ENCODE measurements at places on chromosomes 5 and 9. TPM values are rescaled to one million over a fixed set of nuclear protein-coding genes. Genes with fewer than 3 reads are reported as not detected.

SLC44A1 gene
- 26.8 TPM for total RNA-seq

DNA sequence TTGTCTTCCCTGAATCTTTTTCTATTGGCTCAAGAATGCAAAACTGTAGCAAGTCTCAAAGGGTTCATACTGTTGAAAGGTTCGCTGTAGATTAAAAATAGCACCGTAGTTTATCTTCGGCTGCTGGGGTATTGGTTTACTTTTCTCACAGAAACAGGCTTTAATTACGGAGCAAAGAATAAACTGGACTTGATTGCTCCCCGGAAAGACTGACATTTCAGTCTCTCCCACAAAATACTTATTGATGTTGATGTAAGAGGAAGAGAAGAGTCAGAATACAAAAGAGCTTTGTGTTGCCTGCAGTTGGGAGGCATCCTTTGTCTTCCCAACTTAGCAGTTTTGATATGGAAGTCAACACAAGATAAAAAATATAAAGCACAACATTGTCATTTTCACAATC lies 183.9 kb upstream of the DMAC1 start:
- DNase-seq, result no peak

DNA sequence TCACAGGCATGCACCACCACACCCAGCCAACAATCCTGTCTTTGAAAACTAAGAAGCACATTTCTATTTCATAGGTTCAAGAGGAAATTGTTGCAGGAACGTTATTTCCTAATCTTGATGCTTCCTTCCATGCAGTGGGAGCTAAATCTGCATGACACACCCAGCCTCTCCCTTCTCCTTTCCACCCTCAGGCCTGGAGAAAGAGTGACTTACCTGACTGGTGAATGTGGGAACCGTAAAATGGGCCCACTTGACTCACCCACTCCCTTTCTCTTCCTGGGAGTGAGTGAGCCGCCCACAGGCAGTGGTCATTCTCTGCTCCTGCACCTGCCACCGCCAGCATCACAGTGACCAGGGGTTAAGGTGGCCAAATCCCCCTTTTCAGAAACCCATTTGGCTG lies 78.2 kb downstream of the C9orf50 start:
- peak; percentile 6 for DNase-seq

DNA sequence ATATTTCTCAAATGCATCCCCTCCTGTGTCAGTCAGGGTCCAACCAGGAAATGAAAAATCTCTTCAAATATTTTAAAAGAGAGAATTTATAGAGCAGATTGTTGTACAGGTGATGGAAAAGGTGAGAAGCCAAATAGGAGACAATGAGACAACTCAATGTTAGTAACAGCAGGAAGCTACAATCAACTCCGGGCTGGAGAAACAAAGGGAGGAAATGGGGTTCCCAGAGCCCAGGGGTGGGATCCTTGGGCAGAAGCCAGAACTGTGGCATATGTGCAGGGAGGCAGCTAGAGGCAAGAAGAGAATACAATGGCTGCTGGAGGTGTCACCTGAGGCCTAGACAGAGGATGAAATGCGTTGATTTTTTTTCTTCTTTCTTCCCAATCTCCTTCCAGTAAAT lies 361.8 kb upstream of the ACTBL2 start:
- DNase-seq, result no peak

- no peak for DNase-seq
Observed at GRCh38 chr9:107471552-107471951, 18.0 kb downstream of the KLF4 start.

All from sigmoid colon (tissue), 7 donors.